ENCODE measurements at places on chromosomes 1 and 21.

DNA sequence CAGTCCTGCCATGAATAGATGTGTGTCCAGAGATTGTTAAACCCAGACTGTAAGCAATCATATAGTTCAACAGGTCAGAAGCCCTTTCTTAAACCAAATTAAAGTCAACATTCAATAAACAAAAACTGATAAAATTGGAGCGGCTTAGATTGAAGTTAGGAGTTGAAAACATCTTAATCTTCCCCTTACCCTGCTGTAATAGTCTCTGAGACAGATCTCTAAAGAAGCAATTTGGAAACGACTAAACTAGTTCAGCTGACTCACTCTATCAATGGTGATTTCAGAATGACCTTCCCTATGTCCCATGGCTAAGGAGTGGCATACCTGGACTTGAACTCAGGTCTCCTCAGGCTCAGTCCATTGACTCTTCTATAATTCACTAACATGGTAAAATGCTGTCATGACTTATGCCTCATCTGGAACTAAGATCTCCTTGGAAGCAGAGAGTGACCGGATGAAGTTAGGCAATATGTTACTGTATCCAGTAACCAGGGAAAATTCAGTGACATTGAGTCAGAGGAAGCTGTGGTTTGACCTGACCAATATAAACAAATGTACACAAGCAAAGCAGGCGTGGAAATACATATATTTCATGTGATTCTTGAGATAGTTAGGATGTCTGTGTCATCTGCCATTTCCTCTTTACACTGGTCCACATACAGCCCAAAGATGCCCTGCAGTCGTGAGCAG, 30.1 kb downstream of the SGIP1 start:
- no peak for DNase-seq

GRCh38 chr1:29475326-29475725, 239.0 kb downstream of the PTPRU start:
- no peak for DNase-seq

GRCh38 chr1:48003741-48004531, 6.8 kb upstream of the TRABD2B start:
- DNase-seq: no peak

DNA sequence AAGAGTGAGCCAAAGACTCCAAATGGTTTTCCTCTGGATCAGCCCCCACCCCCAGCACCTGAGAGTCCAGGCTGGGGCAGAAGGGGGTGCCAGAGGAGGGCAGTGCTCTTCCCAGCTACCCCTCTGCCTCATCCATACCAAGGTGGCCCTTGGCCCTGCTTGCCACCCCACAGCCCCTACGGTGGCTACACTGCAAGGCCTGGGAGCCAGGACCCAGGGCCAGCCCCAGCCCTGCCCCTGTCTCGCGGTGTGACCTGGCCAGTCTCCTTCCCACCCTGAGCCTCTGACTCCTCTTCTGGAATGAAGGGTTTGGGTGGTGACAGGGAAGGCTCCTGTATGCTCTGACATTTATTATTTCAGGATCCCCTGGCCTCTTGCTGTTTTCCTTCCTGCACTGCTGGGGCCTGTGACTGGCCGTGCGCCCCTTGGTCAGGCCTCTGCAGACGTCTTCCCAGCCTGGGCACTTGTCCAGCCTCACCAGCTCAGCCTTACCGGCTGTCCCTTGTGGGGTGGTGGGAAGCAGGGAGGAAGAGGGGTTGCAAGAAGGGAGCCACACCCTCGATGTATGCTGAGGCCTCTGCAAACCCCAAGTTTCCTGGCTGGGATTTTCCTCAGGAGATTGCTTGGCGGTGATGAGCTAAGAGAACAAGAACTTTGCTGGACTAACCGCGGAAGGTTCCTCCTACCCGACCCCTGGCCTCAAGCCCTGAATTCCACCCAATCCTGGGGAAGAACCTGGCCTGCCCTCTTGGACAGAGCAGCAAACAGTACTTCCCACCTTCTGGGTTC, 13.5 kb downstream of the ASAP3 start:
- no peak for DNase-seq

DNA sequence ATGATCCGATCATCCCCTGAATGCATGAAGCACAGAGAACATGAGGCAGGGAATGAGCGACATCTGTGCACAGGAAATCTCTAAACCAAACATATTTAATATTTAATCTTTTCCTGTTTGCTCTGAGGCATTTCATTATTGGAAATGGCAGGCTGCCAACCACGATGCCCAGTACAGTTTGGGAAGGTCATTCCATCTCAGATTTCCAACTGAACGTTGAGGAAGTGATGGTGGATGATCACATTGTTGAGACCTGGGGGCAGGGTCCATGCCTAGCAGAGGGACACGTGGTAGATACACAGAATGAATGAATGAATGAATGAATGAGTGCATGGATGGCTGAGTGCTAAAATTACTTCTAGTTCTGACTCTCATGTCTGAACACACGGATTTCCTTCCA, 15.9 kb upstream of the FASLG start:
- DNase-seq: no peak

GRCh38 chr1:42891465-42892138, 45.2 kb downstream of the ZNF691 start:
- DNase-seq: no peak

GRCh38 chr1:2953688-2954285, 67.5 kb upstream of the ACTRT2 start:
- no peak for DNase-seq

GRCh38 chr1:216632980-216633379, 90.2 kb downstream of the ESRRG start:
- no peak for DNase-seq

- no peak for DNase-seq
These were observed 53.9 kb downstream of the GABPA start for GRCh38 chr21:25788677-25789076.

GRCh38 chr1:23528250-23528978, 2.6 kb downstream of the E2F2 start:
- peak; percentile 72 for DNase-seq

DNA sequence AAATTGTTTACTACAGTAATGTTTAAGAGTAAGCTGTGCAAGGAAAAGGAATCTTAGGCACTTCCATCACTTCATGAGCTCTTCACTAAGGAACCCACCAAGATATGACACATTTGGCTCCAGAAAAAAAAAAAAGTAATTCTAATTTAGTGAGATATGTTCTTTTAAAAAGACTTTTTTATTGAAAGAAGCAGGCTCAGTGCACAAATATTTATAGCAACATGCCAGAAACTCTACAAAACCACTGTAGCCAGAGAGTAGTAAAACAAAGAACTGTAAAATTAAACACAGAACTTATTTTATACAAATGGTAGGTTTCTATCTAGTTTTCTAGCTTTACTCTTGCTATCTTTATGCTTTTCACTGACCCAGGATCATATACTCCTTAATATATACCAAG, 434.6 kb upstream of the ADGRL2 start:
- DNase-seq: no peak

- no peak for DNase-seq
These were observed 59.0 kb downstream of the SLC35A3 start for GRCh38 chr1:100028765-100029164.

GRCh38 chr1:172121081-172121717, 279.9 kb downstream of the DNM3 start:
- DNase-seq: no peak

- no peak for DNase-seq
These were observed 3.6 kb downstream of the SCNN1D start for GRCh38 chr1:1283821-1284220.

GRCh38 chr1:1120096-1120495, 4.2 kb upstream of the C1orf159 start:
- DNase-seq: no peak

- no peak for DNase-seq
These were observed 51.1 kb downstream of the LRRC38 start for GRCh38 chr1:13462682-13463081.

- no peak for DNase-seq
These were observed 580.6 kb downstream of the PLA2G4A start for GRCh38 chr1:187409341-187409740.

DNA sequence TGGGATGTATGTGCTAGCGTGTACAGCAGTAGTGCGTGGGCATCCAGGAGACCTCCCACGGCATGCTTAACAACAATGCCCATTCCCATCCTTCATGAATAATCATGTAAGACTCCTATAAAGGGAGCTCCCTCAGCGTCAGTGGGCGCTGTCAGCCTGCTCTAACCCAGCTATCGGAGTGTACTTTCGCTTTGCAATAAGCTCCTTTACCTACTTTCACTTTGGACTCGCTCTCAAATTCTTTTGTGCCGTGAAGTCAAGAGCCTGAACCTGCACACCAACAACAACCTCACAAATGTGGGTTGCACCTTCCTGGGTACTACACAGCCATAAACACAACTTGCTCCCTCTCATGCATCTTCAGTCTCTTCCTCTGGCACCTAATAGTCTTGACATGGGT, 114.8 kb upstream of the PAXBP1 start:
- DNase-seq: no peak

DNA sequence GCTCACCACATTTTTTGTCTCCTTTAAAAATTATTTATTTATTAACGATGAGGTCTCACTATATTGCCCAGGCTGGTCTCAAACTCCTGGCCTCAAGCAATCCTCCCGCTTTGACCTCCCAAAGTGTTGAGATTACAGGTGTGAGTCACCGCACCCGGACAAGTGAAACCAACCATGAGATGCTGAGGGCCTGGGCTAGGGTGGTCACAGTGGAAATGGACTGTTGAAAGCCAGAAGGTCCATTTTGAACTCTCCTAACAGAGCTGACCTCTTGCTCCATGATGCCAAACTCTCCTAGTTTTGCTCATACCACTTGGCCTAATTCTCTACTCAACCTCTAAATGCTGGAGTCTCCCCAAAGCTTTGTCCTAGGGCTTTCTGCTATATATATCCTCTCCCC, 109.1 kb downstream of the SLC45A1 start:
- no peak for DNase-seq

GRCh38 chr1:243513726-243514491, 258.1 kb downstream of the SDCCAG8 start:
- peak; percentile 21 for DNase-seq

GRCh38 chr1:30198795-30199403, 524.5 kb downstream of the MATN1 start:
- DNase-seq: no peak

DNA sequence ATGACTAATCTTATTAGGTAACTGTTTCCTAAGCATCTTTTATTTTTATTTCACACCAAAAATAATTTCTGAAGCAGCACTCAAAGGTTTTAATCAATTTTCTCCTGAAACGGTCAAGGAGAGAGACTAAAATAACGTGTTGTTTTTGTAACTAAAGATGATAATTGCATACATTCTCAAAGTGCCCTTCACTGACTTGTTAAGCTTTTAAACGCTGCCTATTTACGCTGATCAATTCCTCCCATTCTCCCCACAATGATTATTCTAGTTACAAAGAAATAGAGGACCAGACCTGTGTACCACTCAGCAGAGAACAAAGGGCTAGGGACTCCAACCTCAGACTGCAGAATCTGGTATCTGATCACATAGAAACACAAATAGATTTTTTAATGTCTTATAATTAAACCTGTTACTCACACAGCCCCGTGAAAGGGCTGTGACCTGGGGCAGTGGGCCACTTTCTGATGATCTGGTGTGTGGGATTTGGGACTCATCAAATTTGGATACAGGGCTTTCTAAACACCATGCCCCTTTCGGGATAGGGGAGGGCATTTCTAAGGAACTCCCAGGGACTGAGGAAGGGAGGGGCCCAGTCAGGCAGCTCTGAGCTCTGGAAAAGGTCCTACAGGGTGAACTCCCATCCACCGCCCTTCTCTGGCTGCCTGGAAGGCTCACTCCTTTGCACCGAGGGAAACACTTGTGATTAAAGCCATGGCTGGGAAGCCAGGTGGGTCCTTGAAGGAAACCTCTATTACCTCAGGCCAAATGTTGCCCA, 65.2 kb downstream of the BCAR3 start:
- DNase-seq: no peak

DNA sequence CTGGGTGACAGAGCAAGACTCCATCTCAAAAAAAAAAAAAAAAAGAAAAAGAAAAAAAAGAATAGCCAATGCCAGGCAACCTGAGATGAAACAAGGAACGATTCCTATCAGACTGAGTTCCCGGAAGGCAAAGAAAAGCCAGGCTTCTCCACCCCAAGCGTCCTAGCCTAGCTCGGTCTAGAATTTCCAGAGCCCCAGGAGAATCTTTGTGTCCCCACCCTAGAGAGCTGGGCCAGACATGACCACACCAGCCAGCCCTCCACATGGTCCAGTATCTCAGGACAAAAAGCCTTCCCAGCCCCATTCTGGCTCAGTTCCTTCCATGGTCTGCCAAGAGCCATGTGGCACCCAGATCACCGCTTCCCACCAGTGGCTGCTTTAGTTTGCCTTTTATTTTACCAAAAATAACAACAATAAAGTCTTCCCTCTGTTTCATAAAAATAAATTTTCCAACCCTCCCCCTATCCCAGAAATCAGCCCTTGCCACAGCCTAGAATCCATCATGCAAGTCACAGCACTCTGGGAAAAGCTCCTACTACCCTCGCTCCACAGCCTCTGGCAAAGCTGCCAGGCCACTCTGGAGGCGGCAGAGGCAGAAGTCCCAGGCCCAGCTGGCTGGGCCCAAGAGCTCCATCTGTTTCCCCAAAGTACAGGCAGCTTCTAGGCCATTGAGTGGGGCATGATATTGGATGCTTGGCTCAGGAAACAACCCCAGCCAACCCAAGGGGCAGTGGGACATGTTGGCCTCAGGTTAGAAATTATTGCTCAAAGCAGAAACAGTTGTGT, 3.5 kb upstream of the MKNK1 start:
- DNase-seq: no peak

GRCh38 chr1:79790950-79791349, 784.4 kb upstream of the ADGRL4 start:
- DNase-seq: no peak

- DNase-seq: no peak
These were observed 22.5 kb upstream of the KCTD3 start for GRCh38 chr1:215544566-215544965.

GRCh38 chr1:27141266-27142003, 13.5 kb downstream of the SLC9A1 start:
- DNase-seq: no peak

DNA sequence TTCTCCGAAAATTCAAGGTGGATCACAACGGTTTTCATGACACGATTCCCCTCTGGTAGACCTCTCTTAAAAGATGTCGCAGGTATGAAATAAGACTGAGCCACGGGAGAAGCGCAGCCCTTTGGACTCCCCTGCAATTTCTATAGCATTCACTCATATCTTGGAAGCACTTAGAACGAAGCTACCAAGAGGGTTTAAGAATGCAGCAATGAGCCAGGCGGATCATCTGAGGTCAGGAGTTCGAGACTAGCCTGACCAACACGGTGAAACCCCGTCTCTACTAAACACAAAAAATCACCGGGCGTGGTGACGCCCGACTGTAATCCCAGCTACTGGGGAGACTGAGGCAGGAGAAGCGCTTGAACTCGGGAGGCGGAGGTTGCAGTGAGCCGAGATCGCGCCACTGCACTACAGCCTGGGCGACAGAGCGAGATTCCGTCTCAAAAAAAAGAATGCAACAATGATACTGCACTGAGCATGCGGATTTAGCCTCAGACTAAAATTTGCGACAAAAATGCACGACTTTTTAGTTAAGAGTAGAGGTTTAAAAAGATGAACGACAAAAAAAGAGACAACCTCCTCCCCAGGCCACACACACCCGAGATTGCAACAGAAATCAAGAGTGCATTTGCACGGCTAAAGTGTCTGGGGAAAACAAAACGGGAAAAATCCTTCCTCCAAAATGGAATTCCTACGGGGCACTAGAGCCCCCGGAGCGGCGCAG, 743 bp downstream of the TOMM20 start:
- DNase-seq: no peak

All from GM12864 (cell line).